NCI-H82 (cell line): ENCODE measurements at places on chromosomes 7 and 10.

DNA sequence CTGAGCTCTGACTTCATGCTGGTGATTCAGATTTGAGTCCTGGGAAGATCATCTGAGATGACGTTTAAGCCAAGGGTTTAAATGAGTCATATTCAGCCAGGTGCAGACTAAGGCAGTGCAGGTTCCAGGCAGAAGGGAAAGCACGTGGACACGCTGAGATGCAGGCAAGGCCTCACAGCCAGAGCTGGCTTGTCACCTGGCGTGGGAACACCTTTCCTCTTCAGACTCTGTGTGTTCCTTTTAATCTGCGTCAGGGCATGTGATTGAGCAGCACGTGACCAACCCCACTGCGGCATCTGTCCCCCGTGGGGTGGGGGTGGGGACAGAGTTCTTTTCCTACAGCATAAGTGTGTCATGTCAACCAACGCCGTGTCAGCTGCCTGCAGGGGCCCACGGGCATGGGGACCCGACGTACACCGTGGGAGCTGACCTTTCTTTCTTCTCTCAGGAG, 10.7 kb upstream of the IDI2 start:
- no peak for DNase-seq

- no peak for DNase-seq
Observed at GRCh38 chr7:102978284-102978683, 65.5 kb downstream of the LRRC17 start.

- DNase-seq = no peak
Observed at GRCh38 chr7:32053204-32053603, 17.0 kb downstream of the PDE1C start.

DNA sequence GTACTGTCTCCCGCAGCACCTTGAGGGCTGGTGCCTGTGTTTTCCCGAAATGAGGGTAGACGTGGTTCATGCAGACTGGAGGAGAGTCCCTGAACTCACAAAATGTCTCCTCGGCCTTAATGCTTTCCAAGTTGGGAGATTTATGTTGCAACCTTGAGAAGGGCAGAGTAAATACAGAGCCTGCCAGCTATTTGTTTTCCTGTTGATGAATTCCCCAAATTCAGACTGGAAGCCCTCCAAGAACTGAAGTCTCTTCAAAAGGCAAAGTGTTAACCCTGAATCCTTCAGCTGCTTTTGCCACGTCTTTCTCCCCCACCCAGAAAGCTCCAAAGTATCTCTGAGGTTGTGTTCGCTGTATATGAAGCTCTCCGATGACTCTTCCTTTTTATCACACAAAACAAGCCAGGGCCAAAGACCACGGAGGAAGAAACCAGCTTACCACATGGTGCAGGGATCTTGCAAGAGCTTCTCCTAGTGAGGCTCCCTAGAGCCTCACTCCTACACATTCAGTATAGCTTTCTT, 254.7 kb upstream of the NFE2L3 start:
- no peak for DNase-seq

DNA sequence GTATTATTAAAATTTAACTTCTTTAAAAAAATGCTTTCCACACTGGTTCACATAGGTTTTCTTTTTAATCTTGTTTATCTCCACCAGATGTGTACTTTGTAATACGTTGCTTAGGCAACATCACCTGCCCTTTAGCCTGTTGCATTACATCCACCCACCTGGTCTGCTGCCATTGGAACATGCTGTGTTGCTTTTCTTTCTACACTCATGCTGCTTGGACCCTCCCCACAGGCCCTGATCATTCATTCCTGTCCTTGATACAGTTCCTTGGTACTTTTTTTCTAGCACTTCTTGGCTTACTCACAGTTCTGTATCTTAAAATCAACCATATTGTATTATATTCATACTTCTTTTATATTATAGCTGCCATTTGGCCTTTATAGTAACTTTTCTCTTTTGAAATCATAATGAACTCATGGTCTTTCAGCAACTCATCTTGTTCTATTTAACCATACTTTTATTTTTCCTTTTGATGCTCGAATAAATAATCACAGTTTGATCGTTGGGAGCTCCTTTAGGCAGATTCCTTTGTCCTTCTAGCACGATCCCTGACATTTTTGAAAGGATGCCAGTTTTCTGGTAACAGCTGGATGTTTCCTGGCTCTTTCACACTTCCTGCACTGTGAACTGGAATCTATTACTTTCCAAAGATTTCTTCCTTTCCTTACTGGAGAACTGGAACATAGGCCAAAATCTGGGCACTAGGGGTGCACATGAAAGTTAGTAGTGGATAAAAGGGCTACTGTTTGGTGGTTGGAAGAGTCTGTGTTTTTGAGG, 125.1 kb downstream of the CDK14 start:
- peak; percentile 10 for DNase-seq

GRCh38 chr10:91953600-91954160, 30.1 kb downstream of the BTAF1 start:
- DNase-seq = no peak

DNA sequence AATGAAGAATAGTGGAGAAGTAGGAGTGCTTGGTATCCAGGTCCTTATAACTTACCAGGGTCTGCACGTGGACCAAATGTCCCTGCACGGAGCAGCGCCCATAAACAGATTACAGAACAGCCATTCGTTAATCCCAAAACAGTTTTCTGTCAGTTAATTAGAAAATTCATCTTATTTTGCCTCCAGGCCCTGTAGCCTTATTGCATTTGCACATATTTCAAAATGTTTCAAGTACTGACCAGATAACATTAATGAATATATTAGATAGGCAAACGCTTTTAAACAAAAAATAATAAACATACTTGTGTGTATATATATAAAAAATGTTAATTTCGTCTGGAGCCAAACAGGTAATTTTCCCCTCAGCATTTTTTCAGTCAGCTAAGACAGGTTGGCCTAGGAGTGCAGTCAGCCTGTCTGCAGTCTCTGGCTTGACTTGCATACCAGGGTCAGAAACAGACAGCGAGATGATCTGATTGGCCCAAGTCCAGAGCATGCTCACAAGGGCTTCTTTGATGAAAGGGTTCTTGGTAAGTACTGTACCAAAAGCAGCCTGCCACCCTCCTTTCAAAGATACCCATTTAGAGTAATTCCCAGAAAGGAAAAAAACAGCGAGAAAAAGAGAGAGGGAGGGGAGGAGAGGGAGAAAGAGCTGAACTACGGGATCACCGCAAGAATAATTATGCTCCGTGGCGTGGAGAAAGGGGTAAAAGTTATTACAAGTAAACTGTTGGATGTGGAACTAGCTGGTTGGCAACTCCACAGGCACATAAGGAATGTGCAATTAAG, 194.4 kb upstream of the TCF7L2 start:
- peak; percentile 40 for DNase-seq

DNA sequence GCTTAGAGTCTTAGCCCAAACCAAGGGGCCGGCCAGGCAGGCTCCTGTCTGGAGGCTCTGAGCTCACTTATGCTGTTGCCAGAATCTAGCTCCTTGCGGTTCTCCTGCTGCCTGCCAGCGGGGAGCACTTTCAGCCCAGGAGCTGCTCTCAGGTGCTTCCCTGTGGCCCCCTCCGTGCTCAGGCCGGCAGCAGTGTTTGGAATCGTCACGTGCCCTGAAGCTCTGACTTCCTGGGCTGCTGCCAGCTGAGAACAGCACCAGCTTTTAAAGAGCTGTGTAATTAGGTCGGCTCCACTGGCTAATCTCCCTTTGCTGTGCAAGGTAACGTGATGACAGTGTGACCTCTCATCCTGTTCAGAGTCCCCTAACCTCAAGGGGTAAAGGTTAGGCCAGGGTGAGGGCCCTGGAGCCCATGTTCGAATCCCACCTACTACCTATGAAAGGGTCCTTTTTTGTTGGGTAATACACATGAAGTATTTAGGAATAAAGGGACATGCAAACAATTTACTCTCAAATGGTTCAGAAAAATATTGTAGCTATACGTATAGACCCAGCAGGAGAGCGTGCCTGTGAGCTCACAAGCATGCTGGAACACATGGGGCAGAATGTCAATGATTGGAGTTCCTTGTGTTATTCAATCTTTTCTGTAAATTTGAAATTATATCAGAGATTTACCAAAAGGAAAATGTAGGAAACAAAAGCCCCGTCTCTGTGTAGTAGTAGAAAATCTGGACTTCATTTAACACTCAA, 16.6 kb downstream of the ZNF862 start:
- peak; percentile 92 for DNase-seq

DNA sequence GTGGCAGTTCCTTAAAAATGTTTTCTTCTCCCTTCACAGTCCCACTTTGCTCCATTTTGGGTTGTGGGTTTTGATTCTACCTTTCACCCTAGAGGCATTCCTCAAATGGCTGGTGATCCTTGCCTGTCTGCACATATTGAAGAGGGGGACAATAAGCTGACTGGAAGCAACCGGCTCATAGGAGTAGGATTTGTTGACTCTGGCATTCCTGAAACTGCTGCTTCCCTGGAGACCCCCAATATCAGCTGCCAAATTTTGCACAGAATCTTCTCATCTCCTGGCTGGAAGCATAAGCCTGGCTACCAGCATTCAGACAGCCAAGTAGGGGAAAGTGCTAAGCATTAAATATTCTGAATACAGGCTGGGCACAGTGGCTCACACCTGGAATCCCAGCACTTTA, 53.7 kb downstream of the KIF5B start:
- no peak for DNase-seq

GRCh38 chr7:43443381-43443780, 139.5 kb upstream of the STK17A start:
- no peak for DNase-seq

- DNase-seq = no peak
Observed at GRCh38 chr10:46539596-46540411, 16.7 kb downstream of the GPRIN2 start.

GRCh38 chr10:100173035-100173434, 12.8 kb downstream of the ERLIN1 start:
- no peak for DNase-seq

DNA sequence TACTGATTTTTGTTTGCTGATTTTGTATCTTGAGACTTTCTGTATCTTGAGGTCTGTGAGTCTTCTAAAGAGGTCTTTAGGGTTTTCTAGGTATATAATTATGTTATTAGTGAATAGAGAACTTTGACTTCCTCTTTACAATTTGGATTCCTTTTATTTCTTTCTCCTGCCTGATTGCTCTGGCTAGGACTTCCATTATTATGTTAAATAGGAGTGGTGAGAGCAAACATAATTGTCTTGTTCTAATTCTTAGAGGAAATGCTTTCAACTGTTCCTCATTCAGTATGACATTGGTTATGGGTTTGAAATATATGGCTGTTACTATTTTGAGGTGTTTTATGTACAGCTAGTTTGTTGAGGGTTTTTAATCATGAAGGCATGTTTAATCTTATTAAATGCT, 308.0 kb upstream of the TEX47 start:
- DNase-seq = no peak
